Stimulated activated CD4-positive, alpha-beta T cell treated with anti-CD3 and anti-CD28 coated beads, Interleukin-4, amount 100 ng/mL, for 4 hours (primary cell): ENCODE measurements at places on chromosomes 11 and 22.
A peak's percentile ranks its signal among the peaks of the same experiment; 100 is the strongest.

DNA sequence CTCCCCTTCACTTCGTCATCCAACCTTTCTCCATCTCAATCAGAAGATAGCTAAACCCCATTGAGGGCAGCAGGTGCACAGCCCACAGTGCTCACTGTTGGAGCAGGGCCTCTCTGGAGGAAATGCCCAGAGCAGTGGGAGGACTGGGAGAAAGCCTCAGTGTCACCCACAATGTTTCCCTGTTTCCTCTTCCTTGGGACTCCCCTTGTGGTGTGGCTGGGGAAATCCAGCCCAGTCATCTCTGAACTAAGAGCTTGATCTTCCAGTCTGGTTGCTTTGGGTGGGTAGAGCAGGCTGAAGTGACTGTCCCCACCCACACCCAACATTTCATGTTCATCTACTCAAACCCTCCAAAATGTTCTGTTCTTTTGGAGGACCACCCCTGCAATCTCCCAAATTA, 29.8 kb upstream of the EED start:
- DNase-seq: peak; percentile 39

DNA sequence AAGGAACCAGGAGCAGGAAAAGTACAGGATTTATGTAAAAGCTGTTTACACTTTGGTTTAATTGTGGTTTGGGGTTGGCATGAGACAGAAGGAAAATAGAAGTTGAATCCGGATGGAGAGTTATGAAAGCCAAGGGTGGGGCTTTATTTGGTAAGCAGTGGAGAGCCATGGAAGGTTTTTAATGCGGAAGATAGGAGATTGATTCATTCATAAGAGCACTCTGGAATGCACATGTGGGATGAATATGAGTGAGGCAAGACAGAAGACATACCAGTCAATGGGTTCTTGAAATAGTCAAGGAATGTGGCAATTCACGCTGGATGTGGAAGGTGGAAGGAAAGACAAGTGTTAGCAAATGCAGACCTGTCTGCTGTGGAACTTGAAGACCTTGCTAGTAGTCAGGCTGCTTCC, 9.3 kb upstream of the GLB1L3 start:
- DNase-seq: no peak

DNA sequence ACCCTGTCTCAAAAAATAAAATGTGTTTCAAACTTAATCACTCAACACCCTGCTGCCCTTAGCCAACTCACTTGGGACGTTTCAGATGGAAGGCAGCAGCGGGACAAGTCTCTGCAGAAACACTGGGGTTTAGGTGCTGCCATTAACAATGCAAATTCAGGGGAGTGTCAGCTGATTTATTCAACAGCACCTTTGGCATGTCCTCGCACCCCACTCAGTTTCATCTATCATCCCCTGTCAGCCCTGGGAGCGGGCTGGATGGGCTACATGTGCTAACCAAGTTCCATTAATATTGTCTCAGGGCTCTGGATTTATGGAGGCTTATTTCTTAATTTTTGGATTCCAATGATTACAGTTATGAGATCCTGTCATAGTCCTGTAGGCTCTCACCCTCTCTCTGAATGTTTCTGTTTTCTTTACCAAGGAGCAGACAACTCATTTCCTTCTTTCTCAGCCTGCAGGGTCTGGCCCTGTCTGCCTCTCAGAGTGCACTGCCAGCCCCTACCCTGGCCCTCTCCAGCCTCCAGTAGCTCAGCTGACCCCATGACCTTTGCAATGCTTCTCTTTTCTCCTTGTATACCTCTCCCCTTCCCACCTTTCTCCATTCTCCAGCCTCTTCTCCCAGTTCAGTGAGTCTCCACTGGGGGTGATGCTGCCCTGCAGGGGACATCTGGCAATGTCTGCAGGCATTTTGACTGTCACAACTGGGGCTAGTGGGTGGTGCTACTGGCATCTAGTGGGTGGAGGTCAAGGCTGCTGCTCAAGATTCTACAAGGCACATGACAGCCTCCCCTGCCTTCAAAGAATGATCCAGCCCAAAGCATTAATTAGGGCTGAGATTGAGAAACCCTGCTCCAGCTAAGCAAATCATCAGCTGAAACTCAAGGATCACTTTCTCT, 79.0 kb downstream of the APIP start:
- no peak for DNase-seq

- DNase-seq: no peak
These were observed 49.5 kb upstream of the PHF21B start for GRCh38 chr22:45059296-45059695.

- DNase-seq: no peak
These were observed 8.6 kb downstream of the TBCEL start for GRCh38 chr11:121032546-121032945.

- no peak for DNase-seq
These were observed 72.4 kb downstream of the TEAD1 start for GRCh38 chr11:12746593-12747097.

- no peak for DNase-seq
These were observed 79.5 kb downstream of the HORMAD2 start for GRCh38 chr22:30159561-30160353.

DNA sequence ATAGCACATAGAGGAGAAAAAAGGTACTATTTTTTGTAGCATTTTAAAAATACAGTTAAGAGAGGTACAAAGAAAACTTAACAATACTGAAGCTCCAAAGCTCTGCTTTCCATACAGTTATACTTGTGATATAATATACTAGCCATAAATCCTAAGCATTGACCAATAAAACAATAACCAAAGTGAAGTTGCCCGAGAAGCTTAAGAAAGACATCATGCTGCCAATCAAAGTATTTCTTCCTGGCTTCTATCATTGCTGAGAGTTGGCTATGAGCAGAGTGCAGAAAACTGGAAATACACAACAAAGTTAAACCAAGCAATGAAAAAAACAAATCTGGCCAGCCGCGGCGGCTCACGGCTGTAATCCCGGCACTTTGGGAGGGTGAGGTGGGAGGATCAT, 84.2 kb downstream of the RBFOX2 start:
- DNase-seq: no peak

DNA sequence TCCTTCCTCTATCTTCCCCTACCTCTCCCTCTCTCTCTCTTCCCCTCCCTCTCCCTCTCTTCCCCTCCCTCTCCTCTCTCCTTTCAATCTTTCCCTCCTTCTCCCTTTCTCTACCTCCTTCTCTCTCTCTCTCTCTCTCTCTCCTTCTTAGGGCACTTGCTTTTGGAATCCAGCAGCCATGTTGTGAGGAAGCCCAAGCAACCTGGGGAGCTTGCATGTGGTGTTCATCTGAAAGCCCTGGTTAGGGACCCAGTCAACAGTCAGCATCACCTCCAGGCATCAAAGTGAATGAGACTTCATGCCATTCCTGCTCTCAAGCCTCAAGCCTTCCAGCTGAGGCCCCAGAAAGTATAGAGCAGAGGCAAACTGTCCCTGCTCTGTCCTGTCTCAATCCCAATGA, 65.6 kb upstream of the SHISAL1 start:
- no peak for DNase-seq
